H9 (cell line): ENCODE measurements at places on chromosomes 7 and 10.
A peak's percentile ranks its signal among the peaks of the same experiment; 100 is the strongest.

- peak; percentile 54 for DNase-seq
Observed at GRCh38 chr10:93384006-93384405, 98.1 kb downstream of the MYOF start.

GRCh38 chr7:155466814-155467733 lies 9.1 kb downstream of the EN2 start:
- DNase-seq, result peak; percentile 90

- DNase-seq, result peak; percentile 70
Observed at GRCh38 chr10:61000769-61001730, 57.1 kb upstream of the RHOBTB1 start.

DNA sequence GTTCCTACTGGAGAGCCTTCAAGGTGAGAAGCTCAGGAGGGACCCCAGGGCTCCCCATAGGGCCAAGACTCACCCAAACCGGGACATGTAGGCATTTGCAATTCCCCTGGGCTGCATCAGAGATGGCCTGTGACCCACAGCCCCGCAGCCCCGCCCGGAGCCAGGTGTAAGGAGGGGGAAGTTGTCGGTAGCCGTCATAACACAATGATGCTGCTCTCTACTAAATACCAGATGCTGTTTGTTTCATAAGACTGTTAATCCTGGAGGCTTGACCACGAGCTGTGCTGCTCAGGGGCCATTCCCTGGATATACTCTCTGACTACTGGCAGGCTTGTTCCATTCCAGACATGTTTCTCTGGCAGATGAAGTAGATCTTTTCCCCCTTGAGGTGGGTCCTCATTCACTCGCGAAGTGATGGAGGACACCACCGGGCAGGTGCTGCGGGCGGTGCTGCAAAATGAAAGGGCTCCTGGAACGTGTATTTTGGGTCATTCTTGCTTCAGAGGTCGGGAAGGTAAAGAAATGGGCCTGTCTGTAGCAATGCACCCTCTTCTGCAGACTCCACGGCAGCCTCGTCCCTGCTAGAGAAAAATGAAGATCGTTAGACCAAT lies 61.1 kb downstream of the MKI67 start:
- DNase-seq, result no peak

GRCh38 chr7:16078076-16078952 lies 343.0 kb downstream of the CRPPA start:
- DNase-seq, result no peak

- DNase-seq, result no peak
Observed at GRCh38 chr7:37399876-37400421, 48.7 kb downstream of the ELMO1 start.

GRCh38 chr10:5543623-5544022 lies 18.9 kb downstream of the CALML3 start:
- DNase-seq, result no peak

DNA sequence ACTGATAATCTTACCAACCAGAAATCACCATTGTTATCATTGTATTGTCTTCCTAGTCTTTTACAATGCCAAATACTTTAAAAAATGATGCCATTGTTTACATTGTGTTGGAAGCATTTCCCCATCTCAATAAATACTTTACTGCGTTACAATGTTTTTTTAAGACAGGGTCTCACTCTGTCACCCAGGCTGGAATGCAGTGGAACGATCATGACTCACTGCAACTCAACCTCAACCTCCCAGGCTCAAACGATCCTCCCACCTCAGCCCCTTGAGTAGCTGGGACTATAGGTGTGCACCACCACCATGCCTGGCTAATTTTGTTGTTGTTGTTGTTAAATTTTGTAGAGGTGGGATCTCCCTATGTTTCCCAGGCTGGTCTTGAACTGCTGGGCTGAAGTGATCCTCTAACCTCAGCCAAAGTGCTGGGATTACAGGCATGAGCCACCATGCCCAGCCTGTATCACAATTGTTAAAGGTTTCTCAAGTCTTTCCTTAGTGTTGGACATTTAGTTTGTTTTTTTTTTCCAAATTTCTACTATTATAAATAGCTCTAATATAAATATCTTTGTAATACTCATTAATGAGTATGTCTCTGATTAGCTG lies 13.5 kb downstream of the LRMDA start:
- DNase-seq, result no peak

DNA sequence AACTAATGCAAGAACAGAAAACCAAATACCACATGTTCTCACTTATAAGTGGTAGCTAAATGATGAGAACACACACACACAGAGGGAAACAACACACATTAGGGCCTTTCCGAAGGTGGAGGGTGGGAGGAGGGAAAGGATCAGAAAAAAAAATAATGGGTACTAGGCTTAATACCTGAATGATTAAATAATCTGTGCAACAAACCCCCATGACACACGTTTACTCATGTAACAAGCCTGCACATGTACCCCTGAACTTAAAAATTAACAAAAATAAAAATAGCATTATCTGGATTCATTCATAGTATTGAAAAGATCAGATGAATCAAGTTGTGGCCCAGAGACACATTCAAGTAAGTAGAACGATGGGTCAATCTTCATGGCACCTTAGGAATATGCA lies 159.5 kb upstream of the POT1 start:
- no peak for DNase-seq

DNA sequence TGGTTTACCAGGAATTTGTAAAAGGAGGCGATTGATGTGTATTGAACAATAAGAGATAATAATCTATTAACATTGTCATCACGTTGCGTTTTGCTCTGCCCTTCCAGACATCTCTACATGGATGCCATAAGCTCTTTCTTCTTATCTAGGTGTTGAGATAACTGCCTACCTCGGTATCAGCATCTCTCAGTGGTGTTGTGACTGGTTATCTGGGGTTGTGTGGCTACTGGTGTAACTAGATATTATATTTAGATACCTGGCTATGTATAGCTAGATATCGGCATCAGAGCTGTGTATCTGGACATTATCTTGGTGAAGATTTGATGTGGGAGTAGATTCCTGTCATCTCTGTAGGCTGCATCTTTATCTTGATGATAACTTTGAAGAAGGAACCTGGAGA lies 17.2 kb downstream of the GATA3 start:
- DNase-seq, result no peak

DNA sequence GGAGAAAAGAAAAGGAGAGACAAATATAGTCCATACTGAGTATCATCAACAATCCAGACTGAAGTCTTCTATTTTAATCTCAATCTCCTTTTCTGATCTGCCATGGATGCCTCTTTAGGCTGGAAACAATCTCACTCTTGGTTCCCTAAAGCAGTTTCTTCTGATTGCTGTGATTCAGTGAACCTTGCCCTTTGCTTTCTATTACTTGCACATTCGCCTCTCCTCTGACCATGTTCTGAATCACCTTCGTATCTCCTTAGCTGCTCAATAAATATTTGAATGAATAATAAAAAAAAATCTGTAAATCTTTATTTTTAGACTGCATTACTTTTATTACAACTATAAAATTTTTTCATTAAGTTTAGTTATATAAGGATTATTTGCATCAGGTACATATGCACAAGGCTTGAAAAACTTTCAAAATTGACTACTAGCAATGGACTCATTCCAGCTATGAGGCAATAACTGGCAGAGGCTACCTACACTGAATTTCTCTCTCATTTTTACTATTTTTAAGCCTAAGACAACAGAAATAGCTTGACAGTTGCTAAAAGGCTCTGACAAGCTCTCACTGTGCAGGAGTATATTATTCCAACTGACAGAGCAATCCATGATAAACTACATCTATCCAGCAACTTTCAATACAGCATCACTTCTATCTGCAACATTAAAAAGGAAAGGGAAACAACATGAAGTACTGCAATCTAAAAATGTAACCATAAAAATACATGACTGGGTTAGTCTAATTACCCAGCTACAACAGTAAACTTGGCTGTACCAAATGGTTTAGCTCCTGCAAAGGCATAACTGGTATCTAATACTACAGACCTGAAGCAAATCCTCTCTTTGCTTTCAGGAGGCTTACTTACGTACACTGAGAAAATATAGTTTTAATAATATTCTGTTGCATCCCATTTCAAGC lies 25.6 kb downstream of the TM9SF3 start:
- DNase-seq, result no peak

DNA sequence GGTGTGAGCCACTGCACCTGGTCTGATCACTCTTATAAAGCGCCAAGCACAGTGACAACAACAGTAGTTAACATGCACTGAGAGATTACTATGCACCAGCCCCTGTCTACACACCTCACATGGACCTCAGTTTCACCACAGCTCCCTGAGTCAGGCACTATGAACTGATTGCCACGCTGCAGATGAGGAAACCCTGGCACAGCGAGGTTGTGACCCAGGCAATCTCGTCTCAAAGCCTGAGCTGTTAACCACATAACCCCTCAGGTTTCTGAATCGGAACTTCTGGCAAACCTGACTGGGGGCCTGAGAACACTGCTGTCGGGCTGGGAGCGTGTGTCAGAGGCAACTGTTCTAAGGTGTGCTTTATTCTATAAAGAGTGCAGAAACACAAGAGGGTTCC lies 150.8 kb downstream of the RNF216 start:
- no peak for DNase-seq

GRCh38 chr10:117761695-117762094 lies 219.1 kb downstream of the EMX2 start:
- DNase-seq, result no peak

- no peak for DNase-seq
Observed at GRCh38 chr7:114507381-114507780, 92.8 kb downstream of the FOXP2 start.

DNA sequence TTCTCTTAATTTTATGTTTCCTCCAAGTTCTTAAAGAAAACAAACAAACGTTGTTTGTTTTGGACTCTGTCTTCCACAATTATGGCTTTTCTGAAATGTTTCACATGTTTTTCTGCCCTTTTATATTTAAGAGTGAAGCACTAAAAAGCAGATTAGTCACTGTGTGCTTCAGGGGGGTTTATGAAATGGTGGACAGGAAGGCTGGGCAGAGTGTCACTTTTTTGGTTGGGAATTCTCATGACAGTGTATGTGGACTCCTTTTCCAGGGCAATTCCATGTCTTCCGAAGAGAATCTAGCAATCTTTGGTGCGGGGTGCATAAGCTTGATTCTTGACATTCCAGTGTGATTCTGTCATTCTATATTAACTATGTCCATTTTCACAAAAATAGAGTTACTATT lies 669.4 kb downstream of the PARD3 start:
- DNase-seq, result no peak
